KBM-7 (cell line): ENCODE measurements at places on chromosomes 13 and 19.

GRCh38 chr13:27005556-27005955, 166.1 kb downstream of the USP12 start:
- DNase-seq = peak; percentile 51

- DNase-seq = peak; percentile 33
Measured at GRCh38 chr19:6340493-6341201, 7.2 kb upstream of the ACER1 start.

DNA sequence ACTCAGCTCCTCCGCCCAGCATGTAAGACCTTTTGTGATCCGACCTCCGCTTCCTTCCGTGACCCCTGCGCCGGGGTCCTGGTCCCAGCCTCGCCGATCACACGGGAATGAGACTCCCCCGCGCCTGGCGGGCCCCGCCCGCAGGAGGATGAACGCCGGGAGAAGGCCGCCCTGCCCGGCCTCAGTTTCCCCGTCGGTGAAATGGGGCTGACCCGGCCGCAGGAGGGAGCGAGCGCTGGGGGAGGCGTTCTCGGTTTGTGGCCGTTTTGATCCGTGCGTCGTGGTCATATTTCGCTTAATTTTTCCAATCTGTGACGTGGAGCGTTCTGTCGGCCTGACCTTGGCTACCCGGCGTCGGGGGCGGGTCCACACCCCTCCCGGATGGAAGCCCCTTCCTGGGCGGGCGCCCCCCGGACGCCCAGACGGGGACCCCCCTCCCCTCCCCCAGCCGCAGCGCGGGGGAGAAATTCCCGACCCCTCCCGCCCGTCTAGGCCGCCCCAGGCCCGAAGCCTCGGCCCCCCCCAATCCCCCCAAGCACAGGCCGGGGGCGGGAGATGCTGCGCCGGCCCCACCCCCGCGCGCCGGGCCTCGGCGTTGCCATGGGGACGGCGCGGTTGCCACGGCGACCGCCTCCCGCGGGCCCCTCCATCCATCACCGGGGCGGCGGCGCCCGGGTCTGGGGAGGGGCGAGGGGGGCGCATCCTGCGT, 11.1 kb downstream of the PALM start:
- no peak for DNase-seq

DNA sequence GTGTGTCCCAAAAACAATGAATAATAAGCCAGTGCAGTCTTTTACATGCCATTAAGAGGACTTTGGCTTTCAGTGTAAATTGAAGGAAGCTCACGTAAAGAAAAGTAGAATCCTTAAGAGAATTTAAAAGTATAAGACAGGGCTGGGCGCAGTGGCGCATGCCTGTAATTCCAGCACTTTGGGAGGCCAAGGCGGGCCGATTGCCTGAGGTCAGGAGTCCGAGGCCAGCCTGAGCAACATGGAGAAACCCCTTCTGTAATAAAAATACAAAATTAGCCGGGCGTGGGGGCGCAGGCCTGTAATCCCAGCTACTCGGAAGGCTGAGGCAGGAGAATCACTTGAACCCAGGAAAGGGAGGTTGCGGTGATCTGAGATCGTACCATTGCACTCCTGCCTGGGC, 17.9 kb upstream of the ZNF253 start:
- DNase-seq = no peak

- no peak for DNase-seq
Measured at GRCh38 chr19:18271433-18271841, 2.8 kb downstream of the IQCN start.

DNA sequence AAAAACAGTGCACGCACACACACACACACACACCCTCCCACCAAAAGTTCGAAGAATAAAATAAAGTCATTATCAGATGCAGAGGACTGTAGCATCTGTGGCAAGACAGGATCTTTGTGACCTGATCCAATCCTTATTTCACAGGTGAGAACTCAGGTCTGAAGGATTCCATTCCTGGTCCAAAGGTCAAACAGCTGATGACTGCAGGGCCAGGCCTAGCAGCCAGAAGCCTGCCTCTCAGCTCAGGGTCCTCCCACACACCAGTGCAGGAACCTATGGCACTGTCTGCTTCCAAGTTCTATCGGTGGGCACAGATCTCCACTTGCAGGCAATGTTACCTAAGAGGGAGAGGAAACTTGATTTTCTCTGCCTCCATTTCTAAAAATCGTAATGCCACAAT, 57.5 kb downstream of the SERP2 start:
- no peak for DNase-seq

- DNase-seq = no peak
Measured at GRCh38 chr13:27182844-27183497, 11.4 kb upstream of the USP12 start.

DNA sequence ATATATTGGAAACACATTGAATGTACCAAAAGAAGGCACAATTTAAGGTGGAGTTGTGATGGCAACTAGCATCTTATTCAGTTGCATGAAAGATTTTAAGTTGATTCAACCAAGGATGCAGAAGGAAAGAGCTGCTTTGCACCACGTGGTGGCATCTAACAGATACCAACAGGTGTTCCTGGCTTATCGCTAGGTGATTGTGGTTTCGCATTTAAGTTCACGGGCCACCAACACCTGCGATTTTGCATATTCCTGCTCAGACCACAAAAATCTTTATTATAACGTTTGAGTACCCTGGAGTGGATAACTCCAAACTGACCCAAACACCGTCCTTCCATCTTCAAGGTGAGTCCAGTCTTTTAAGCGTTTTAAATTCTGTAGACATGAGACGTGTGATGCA, 45.3 kb downstream of the RGCC start:
- no peak for DNase-seq

DNA sequence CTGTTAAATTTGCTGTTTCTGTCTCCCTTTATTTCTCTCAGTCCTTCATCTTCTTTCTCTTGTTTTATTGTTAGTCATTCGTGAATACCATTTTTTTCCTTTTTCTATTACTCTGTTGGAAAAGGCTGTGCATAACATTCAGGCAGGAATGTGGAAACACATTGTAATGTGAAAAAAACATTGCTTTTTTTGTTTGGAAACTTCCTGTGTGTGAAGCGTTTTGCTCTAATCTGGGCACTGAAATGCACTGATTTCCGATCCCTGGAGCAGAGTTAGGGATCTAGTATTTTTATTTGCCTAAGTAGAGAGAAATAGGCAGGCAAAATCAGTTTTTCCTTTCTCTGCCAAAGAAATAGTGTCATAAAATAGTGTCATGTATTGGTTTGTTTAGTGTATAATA, 155.5 kb downstream of the PCCA start:
- no peak for DNase-seq

- no peak for DNase-seq
Measured at GRCh38 chr13:50936679-50937078, 27.1 kb downstream of the RNASEH2B start.

GRCh38 chr13:94249512-94249911, 230.0 kb downstream of the DCT start:
- no peak for DNase-seq

DNA sequence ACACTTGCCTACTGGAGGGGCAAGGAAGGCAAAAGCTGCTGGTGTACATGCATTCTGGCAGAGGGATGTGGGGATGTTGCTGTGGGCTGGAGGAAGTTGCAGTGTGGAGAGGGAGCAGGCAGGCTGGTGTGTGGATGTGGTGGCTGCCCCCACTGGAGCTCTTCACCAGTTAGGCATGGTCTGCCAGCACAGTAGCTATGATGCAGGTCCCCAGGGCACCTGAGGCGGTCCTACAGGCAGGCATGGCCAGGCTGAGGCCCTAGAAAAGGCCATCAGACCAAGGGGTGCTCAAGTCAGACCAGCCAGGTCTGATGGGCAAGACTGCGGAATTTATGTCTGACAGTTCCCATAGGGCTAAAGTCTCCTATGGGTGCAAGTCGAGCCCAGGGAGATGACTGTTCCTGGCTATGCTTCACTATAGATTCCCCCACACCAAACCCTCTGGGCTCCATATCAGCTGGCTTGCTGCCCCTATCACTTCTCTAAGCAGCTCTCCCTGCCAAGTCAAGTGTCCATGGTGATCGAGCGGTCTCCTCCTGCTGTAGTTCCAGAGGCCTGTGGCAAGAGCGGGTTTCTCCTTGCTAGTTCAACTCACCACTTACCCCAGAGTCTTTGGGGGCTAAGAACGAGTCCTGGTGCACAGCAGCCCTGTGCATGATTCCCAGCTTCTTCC, 473.1 kb downstream of the TDRD3 start:
- DNase-seq = no peak

- DNase-seq = no peak
Measured at GRCh38 chr13:100600461-100600860, 11.9 kb upstream of the GGACT start.

- DNase-seq = peak; percentile 74
Measured at GRCh38 chr19:48102870-48103751, 7.5 kb downstream of the PLA2G4C start.

- DNase-seq = no peak
Measured at GRCh38 chr13:79771493-79771892, 290.5 kb downstream of the NDFIP2 start.

DNA sequence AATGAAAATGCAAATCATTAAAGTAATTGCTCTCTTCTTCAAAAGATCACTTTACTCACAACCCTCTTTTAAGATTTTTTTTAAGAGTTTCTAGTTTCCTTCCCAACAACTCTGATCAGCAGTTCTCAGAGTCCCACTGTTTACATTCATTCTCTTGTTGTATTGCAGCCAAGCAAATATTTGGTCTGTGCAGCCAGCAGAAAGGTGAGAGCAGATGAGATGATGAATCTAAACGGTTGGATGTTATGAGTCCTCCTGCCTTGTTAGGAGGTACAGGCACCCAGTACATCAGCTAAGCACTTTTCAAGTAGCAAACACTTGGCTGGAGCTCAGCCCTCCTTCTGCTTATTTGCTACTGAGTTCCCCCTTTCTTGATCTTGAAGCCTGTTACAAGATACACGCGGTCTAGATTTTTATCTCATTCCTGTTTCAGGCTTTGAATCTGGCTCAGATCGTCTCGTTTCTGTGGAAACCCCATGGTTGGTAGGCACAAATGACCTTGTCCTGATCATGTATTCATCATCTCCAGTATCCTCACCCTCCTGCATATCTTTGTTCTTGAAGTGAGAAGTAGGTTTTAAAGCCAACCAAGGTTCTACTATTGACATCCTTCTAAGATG, 300.7 kb downstream of the DCT start:
- peak; percentile 50 for DNase-seq

DNA sequence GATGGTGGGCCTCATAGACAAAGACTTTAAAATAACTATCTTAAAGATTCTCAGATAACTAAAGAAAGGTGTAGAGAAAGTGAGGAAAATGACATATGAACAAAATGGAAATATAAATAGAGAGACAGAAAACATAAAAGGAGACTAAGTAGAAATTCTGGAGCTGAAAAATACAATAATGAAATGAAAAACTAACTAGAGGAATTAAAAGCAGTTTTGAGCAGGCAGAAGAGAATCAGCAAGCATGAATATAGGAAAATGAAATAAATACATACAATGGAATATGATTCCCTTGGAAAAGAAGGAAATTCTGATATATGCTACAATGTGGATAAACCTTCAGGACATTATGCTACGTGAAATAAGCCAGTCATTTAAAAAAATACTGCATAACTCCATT, 3.9 kb downstream of the EEF1AKMT1 start:
- no peak for DNase-seq

GRCh38 chr13:44364345-44365000, 9.2 kb upstream of the SERP2 start:
- DNase-seq = no peak

GRCh38 chr13:39930544-39931444, 275.3 kb downstream of the COG6 start:
- no peak for DNase-seq

DNA sequence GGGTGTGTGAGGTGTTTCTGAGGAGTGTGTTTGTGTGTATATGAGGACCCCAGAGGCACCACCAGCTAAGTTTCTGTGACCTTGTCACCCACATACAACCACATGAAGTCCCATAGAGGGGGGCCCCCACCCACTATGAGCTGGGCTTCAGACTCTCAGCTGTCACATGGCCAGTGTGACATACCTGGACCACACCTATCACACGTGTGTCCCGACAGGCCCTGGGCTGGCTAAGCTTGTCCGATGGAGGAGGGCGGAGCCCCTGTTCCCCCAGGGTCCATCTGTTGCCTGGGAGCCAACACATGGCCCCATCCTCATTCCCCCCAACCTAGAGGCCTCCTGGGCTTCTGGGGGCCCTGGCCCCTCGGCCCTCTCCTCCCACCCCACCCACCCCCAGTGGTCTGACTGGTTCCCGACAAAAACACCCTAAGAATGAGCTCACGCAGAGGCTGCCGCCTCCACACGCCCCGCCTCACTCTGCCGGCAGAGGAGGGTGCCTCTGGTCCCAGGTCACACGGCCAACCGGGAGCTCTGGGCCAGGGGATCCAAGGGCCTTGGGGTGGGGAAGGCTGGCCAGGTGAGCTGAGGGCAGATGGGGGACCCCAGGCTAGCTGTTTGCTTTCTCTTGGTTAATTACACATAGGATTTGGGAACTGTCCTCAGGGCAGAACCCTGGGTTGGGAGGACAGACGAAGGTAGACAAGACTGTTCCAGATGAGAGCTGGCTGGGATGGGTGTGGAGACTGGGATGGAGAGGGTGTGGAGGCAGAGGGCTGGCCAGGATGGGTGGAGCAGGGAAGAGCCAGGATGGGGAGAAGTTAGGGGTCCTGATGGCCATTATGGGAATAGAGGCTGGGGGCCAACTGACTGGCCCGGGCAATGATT, 4.3 kb downstream of the KLC3 start:
- DNase-seq = no peak

DNA sequence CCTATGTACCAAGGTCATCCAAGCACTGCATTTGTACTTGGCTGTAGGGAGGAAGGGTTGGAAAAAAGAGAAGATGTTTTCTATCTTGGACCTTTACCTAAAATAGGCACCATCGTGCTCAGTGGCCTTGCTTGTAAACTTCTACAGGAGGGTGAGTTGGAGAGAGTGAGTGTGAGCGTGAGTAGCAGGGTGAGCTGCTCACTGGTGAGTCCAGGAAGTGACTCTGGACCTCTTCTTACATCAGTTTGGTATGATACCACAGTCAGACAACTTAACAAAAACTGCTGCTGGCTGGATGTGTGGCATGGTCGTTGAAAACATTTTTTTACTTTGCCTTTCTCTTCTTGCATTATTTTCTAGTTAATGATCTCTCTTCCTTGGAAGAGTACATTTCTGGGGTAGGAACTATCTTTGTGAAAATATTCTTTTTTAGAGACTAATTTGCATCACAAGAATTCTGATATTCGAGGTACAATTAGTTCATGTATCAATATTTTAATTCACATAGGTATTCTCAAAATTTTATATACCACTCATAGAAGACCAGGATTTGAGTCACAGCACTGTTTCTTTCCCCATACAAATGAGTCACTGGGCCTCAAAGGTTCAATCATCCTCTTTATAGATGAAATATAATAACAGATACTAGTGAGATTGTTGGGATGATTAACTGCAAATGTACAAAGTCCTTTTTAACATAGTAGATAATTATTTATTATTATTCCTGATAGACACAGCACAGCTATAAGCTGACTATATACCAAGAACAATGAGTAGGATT, 651 bp downstream of the SERPINE3 start:
- no peak for DNase-seq

- DNase-seq = no peak
Measured at GRCh38 chr13:89465366-89465765, 1794.2 kb downstream of the SLITRK5 start.

GRCh38 chr13:30194906-30195305, 112.4 kb downstream of the KATNAL1 start:
- no peak for DNase-seq
